ENCODE measurements at places on chromosomes 5 and 9. TPM values are rescaled to one million over a fixed set of nuclear protein-coding genes. Genes with fewer than 3 reads are reported as not detected.

Gene ANKRD55
- 0.37 TPM for total RNA-seq

Gene FBP2
- total RNA-seq, result not detected

- DNase-seq, result no peak
Observed at GRCh38 chr5:64195981-64196380, 30.3 kb downstream of the RNF180 start.

GRCh38 chr9:92807031-92807756, 42.6 kb upstream of the BICD2 start:
- no peak for DNase-seq

DNA sequence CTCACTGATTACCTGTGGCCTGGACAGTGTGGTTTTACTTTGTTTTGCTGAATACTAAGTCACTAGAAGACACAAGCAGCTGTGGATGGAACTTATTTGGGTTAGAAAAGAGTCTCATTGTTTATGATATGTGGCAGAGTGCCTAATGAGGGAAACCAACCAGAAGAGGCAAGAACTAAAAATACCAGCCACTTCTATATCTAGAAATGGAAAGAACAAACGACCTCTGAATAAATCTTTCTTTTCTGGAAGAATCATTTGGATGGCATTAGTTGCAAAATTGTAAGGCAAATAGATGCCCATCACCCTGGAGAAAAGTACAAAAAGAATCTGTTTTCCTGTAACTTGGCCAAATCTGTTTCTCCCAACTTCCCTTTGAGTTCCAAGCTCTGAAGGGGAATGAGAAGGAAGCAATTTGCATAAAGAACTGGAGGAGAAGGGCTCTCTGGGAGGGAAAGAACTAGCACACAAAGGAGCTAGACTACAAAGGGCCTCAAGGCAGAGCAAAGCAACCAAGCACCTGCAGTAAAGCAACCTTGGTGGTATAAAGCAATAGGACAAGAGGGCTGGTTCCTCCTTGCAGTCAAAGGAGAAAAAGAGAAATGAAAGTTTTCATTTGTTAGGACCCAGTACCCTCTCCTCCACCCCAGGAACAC, 455.4 kb downstream of the CAAP1 start:
- DNase-seq, result no peak

DNA sequence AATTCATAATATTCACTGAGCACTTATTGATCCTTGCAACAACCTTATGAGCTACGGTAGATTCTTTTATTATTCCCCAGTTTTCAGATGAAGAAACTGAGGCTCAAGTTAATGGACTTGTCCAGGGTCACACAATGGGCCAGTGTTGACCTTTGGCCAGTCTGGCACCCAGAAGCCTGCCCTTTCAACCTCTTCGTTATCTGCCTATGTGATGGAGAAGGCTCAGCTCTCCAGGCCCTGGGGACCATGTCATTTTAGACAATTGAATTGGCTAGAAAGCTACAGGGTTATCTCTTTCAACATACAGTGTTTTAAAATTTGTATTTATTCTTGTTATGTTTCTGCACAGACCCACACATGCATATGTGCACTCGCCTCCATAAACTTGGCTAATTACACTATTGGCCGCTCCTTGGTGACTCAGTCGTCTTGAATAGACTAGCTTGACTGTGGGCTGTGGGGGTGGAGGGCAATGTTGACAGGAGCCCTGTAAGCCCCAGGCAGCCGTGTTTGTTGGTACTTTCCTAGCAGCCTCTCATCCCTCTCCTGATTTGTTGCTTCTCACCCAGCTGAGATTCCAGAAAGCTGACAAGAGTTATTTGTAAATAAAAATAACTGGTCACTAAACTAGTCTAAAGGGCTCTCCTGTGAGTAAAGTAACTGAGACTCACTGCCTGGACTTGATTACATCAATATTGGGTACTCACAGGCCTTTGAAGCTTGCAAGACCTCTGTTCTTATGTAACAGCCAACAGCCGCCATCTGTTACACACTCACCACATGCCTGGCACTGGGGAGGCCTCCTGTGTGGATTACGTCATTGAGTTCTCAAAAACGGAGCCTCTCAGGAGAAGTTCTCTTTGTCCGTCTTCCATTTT, 8.5 kb upstream of the ANGPTL2 start:
- DNase-seq, result peak; percentile 92

DNA sequence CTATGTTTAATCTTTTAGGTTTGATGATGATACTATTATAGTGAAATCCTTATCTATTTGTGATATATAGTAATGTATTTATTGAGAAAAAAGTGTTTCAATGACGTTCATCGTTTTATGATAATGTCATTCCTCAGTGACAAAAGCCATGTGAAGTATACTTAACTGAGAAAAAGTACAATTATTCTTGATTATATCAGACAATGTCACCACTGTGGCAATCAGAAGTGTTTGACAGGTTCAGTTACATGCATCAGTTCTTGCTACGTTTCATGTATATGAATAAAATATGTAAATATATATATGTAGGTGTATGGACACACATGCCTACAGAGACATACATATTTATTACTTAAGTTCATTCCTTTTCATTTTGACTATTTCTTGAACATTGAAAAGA, 341.5 kb upstream of the CDH10 start:
- no peak for DNase-seq

DNA sequence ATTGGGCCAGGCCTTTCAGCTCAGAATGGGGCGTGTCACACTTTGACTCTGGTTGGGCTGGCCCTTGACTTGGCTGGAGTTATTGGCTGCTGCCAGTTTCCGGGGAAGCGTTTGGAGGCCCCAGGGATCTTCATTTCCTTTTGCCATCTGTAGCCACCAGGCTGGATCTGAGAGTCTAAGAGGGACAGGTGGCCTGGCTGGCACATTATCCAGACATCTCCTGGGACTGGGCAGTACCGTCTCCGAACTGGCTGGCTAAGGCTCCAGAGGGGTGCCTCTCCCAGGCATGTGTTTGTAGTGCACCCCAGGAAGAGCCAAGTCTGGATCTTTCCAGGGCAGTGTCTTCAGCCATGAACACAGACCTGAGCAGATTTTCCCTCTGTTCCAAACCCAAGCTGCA, 9.7 kb upstream of the JADE2 start:
- no peak for DNase-seq

DNA sequence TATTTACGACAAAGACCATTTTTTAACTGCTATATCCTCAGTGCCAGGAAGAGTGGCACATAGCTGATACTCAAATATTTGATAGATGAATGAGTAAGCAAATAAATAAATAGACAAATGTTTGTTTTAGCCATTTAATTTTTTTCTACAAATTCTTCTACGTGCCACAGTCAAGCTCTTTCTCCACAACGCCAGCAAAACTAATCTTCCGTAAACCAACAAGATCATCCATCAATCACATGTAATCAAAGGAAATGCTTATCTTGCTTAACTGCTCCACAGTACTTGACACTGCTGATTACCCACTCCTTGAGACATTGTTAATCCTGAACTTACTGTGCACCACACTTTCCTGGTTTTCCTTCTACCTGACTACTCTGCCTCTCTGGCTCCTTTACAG, 136.7 kb downstream of the EDIL3 start:
- DNase-seq, result no peak

DNA sequence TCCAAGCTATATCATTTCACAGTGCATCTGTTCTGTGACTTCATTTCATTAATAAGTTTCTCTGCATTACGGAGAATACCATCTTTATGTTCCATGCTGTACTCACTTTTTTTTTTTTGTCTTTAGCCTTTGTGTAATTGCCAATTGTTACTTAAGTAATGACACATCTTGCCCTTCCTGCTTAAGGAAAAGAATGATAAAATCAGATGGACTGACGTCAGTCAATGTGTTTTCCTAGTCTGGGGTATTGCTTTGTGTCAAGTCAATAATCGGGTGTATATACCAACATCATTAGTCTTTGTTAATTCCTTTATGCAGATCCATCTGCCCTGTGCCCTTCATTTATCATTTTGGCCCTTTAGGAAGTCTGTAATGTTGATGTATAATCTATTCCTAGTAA, 133.5 kb downstream of the CD180 start:
- no peak for DNase-seq

GRCh38 chr5:35212122-35212982, 17.9 kb downstream of the PRLR start:
- no peak for DNase-seq

DNA sequence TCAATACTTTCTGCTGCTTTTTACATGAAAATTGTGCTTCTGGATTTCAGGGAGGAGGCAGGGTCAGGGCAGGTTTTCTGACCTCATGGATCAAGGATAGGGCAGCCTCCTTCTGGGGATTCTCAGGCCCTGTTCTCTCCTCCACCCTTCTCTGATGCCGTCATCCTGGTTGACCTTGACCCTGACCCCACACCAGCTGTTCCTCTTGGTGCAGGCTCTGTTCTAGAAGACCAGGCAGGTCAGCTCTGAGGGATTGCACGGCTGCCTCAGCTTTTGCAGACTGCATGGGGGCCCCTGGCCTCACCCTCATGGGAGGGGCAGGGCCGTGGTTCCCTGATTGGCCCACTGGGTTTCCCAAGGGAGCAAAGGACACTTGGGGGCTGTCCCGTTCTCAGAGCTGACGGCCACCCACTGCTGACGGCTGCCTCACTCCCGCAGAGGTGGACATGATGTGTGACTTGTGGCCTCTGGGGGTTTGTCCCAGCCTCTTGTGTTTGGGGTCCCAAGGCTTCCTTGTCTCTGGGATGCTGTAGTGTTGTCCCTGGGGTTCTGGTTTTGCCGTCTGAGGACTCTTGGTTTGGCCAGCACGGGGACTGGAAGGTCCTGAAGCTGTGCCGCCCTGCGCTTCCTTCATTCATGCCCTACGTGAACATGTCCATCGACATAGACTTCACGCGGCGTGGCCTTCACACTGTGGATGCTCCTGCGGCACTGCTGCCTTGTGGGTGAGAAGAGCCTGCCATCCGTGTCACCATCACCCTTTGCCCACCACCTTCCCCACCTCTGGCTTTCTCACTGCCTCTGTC, 34.5 kb downstream of the CEP72 start:
- no peak for DNase-seq

- DNase-seq, result no peak
Observed at GRCh38 chr9:4894076-4894475, 91.0 kb upstream of the JAK2 start.

GRCh38 chr9:38641985-38642864, 21.8 kb upstream of the ANKRD18A start:
- no peak for DNase-seq

DNA sequence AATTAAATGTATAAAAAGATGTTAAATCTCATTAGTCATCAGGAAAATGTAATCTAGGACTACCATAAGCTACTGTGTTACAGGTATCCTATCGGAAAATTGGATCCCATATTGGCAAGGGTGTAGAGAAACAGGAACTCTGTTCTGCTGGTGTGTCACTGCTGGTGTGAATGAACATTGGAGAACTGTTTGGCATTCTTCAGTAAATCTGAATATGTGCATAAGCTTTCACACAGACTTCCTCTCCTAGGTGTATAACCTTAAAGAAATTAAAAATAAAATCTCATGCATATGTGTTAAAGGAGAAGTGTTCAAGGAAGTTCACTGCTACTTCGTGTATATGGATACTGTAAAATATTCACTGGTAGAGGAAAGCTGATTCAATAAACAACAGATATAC, 484.6 kb upstream of the TLE4 start:
- no peak for DNase-seq

- DNase-seq, result no peak
Observed at GRCh38 chr9:68721666-68722330, 16.8 kb downstream of the PIP5K1B start.

DNA sequence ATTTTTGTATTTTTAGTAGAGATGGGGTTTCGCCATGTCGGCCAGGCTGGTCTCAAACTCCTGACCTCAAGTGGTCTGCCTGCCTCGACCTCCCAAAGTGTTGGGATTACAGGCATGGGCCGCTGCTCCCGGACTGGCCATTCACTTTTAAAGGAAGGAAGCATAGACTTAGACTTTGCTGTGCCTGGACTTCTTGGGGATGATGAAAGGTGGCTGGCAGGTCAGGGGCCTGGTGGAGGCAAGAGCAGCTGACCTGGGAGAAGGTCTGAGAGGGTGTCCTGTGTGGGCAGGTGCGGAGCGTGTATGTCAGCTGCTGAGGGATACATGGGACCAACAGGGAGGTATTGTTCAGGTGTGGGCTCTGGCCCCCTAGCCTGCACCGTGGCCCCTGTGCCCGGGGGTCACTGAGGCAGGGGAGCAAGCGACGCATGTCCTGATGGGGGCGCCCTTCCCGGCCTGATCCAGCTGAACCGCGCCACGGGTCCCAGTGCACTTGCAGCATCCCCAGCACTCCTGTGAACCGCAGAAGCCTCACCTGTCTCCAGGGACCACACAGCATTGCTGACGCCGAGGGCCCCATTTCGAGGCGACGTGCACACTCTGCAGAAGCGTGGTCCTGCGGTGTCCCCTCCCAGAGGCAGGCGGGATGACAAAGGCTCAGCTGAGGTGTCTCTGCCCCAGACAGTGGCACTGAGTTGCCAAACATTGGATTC, 23.1 kb downstream of the NDUFS6 start:
- DNase-seq, result no peak

- DNase-seq, result no peak
Observed at GRCh38 chr9:86624630-86625029, 270.4 kb upstream of the TUT7 start.

DNA sequence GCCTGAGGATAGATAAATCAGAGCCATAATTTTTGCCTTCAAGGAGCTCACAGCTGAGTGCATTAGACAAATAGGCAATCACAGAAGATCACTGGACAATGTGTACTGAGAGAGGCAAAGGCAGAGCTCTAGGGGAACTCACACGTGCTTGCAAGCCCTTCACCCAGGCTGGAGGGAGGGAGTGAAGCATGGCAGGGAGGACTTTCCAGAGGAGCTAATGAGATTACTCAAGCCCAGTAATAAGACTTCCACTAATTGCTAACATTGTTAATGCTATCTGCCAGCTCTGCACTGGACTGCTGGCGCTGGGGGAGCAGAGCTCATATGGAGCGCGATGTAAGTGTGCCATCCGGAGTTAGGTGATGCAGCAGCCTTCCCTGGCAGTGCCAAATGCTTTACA, 408.4 kb downstream of the NTRK2 start:
- DNase-seq, result no peak

DNA sequence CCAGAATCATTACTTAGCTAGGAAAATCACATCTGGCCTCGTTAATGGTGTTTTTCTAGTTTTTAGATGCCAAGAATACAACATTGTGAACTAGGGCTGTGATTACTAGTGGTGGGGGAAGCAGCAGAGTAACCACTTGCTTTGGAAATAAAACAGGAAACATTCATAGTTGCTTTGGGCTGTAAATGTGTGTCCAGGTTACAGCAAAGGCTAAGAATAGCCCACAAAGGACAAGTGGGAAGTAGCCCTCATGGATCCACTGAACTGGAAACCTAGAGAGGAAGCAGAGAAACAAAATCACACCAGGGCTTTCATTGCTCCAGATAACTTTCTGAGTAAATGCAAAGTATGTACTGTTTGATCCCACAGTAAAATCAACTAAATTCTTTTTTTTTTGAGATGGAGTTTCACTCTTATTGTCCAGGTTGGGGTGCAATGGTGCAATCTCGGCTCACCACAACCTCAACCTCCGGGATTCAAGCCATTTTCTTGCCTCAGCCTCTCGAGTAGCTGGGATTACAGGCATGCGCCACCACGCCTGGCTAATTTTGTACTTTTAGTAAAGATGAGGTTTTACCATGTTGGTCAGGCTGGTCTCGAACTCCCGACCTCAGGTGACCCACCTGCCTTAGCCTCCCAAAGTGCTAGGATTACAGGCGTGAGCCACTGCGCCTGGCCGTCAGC, 56.2 kb upstream of the TNFSF15 start:
- no peak for DNase-seq

All from lower leg skin (tissue), 4 donors.